ENCODE measurements at places on chromosomes 4 and X.
A peak's percentile ranks its signal among the peaks of the same experiment; 100 is the strongest.

GRCh38 chr4:170026253-170027021 is at the start of gene MFAP3L:
MFAP3L (minus strand) TSS chr4:170026395; CDS start chr4:170005877, 20,518 bp downstream.
- peak; percentile 68 for DNase-seq

DNA sequence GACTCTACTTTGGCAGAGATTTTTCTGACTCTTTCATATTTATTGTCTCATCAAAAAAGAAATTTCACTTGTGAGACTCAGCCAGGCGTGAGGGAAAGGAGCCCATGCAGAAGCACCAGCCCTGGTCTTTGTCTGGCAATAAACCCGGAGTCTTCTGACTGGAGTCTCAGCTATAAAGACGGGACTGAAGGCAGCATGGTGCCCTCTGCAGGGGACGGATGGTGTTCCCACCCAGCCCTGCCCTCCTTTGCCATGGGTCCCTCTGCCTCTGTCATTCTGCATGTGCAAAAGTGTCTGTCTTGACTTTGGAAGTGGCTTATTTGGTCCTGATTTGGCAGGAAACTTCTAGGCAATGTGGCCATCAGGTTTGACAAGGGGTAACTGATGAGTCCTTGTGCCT is 14.2 kb downstream of the ZNF185 start:
- DNase-seq = no peak

DNA sequence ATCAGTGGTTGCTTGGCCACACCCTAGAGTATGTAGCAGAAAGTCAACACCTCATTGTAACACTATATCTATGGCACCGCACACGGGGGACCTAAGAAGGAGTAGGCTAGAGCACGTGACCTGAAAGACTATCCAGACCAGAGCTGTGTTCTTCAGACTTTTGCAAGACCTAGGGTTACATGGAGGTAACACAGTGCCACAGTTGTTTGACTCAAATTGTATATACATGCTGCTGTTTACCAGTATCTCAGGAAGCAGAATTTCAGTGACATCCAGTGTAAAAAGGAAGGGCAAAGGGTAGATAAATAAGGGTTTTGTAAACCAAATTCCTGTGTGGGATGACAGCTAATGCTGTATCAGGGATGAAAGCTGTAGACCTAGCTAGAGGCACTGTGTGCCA is 30.2 kb downstream of the PNMA6A start:
- no peak for DNase-seq

DNA sequence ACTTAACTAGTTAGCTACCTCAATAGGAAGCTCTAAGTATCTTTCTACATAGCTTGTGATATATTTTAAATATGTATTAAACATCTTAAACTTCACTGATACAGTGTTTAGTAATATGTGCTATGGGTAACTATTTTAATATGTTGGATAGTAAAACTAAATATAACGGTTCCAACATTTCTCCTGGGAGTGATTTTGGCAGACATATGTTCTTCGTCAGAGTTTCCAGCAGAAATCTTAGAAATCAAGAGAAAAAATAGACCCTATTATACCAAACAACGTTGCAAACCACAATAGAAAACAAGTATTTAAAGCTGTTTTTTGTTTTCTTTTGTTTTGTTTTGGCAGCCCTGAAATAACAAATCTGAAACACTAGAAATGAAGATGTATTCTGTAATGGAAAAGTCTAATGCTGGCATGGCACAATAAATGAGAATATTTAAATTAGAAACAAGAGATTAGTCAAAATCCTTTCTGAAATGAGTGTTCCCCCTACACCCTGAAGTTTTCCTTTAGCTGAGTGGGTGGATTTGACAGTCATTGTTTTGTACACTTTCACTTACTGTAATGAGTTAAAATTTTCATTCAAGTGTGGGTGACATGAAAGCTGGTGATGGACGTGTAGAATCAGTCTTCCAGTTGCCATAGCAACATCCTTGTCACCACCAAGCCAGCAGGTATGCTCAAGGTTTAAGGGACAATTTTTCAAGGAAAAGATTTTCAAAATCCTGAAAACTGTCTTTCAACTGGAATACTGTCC is 233.5 kb downstream of the SCFD2 start:
- no peak for DNase-seq

- DNase-seq = no peak
Observed at GRCh38 chr4:57668621-57669020, 558.4 kb upstream of the IGFBP7 start.
